ENCODE measurements at places on chromosomes 13 and 19.

- DNase-seq = no peak
These were observed 44.9 kb downstream of the TEX29 start for GRCh38 chr13:111365149-111366005.

DNA sequence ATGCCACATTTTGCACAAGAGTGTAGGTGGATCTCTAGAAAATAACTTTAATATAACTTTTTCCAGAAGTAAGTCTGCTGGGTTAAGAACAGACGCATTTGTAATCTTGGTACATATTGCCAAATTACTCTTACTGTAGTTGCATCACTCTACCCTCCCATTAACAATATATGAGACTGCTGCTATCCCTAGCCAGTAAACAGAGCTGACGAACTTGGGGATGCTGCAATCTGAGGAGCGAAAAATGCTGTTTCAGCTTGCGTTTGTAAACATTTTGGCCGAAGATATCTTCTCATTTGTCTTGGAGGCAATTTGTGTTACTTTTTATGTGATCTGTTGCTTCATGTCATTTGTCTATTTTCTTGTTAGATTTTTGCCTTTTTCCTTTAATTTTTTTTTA lies 1482.8 kb downstream of the OLFM4 start:
- DNase-seq = no peak

- no peak for DNase-seq
These were observed 4.7 kb upstream of the CBLC start for GRCh38 chr19:44772959-44773358.

- peak; percentile 56 for DNase-seq
These were observed 56.1 kb downstream of the CHST8 start for GRCh38 chr19:33677745-33678426.

DNA sequence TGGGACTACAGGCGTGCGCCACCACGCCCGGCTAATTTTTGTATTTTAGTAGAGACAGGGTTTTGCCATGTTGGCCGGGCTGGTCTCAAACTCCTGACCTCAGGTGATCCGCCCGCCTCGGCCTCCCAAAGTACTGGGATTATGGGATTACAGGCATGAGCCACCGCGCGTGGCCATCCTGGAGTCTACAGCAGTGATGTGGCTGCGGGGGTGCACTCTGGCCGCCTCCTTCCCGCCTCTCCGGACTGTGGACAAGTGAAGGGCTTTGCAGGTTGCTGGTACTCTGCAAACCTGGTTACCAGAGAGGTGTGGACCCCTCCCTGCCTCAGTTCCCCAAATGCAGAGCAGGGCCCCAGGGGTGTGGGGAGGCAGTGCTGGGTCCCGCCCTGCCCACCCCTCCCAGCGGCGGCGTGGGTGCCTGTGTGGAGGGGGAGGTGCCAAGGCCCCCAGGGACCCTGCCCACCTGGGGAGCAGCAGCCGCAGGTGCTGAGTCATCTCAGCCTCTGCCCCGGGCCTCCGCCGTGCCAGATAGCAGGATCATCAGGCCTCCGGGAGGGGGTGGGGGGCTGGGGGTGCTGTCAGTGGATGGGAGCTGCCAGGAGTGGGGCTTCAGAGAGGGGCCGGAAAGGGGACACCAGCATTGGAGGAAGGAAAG lies 23.1 kb downstream of the ARID3A start:
- no peak for DNase-seq

DNA sequence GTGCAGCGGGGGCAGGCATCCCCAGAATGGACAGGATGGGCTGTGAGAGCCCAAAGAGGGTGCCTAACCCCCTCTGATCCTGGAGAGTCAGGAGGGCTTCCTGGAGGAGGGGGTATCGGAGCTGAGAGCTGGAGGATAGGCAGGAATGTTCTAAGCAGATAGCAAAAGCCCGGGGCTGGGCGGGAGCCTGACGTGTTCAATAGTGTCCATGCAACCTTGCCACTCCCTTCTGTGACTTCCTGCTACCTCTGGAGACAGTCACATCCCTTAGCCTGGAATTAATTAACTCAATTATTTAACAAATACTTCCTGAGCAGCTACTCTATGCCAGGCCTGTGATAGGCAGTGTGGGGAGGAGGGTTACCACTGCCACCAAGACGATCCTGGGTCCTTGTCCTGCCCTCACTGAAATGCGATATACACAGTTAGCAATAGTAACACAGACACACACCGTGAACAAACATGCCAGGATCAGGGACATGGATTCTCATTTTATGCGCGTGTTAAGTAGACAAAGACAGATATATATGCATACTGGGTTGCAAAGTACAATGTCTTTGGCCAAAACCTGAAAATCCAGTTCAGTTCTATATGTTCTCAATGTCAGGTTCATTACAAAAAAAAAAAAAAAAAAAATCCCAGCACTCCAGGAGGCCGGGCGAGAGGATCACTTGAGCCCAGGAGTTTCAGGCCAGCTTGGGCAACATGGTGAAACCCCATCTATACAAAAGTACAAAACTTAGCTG lies 10.7 kb downstream of the AP2S1 start:
- DNase-seq = no peak

GRCh38 chr13:99230991-99231390 lies 27.2 kb downstream of the GPR18 start:
- no peak for DNase-seq

DNA sequence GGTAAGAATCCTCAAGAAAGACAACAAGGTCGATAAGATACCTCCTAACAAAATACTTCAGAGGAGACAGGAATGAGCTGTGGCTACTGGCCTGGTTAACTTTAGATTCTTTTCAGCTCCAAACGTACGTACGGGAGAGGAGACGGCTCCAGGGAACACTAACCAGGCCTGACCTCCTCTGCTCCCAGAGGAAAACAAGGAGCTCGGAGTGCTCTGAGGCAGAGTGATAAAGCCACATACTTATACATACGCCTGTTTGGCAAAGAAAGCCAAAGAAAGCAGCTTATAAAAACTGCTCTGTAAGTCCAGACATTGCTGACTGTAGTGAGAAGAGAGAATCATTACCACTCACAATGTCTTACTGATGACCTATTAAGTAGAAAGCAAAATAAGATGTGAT lies 263.9 kb downstream of the MZT1 start:
- DNase-seq = no peak

DNA sequence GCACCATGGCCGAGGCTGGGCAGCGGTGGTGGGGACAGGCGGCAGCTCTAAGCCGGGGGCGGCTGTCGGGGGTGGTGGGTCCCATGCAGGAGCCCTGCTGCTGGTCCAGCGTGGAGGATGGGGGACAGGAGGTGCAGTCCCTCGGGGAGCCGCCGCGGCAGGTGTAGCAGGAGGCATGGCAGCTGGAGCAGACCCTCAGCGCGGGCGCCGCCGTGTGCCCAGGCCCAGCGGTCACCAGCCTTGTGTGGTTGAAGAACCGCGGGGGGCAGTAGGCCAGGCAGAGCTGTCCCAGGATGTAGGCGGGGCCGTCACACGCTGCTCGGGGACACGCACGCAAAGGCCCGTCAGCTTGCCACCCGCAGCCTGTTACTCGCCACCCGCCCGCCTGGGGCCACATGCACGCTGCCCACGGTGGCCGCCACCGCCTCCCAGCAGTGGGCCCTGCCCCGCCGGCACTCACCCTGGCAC lies 2.9 kb upstream of the C19orf25 start:
- DNase-seq = no peak

DNA sequence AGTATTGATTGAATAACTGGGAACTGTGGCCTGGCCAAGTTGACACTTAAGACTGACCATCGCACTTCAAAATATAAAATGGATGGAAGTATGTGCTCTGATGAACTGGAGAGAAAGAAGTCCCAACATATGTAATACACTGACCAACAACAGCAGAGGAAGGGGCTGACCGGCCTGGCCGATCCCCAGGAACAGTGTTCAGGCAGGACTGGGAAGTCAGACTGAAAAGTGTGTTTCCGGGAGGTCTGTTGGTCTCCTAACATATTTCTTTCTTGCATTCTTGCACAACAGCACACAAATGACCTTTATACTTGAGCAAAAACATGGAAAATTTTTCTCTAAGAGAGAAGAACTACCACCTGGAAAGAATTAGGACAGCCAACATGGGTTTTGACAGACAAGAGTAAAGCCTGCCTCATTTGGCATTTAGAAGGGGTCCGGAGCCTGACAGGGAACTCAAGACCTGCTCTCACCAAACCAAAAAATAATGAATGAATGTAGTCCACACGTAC lies 297.8 kb downstream of the OXGR1 start:
- no peak for DNase-seq
